ENCODE measurements at places on chromosomes 3 and 15.
A peak's percentile ranks its signal among the peaks of the same experiment; 100 is the strongest.

DNA sequence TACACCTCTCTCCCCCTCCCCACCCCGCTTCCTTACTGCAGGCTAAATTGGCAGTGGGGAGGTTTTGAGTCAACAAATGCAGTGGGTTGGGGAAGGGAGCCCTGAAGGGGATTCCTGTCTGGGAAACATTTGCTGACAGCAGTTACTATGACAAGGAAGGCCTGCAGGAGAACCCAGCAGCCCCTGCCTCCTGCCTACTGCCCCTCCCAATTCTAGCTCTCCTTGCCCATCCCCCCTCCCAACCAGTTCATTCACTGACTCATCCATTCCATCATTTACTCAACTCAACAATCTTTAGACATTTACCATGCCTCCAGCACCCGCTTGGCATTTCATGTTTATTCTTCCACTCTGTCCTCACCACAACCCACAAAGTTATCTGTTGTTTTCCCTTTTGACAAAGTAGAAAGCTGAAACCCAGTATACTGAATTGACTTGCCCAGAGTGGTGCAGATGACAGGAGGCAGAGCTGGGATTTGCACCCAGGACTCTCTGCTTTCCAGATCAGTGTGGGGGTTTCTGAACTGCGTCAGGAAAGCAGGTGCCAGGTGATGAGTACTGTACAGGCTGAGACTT lies 75.0 kb downstream of the MAGEF1 start:
- DNase-seq: peak; percentile 66

DNA sequence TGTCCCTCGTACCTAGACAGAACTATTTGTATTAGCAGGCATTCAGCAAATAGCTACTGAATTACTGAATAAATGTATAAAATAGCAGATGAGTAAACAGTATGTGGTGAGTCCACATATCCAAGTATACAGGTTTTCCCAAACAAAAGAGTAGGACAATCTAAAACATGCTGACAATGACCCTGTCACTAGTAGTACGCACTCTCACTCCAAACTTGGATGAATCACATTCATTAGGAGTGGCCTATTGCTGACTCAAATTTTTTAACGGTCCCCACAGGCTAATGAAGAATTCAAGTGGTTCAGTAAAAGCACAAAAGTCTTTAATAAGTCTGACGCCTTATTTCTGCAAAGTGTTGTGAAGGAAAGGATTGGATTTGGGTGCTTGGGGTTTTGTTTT lies 449.3 kb upstream of the THBS1 start:
- DNase-seq: no peak

DNA sequence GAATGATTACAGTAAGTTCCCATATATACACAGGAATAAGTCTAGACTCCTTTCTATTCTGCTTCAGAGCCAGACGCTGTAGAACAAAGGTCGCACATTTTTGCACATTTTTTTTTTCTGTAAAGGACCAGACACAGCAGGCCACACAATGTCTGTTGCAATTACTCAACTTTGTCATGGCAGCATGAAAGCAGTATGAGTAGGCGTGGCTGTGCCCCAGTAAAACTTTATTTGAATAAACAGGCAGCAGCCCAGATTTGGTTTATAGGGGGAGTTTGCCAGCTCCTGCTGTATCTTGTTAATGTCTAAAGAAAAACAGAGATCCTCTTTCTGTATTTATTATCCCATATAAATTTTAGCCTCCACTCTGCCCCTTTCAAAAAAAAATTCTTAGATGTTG lies 708.3 kb downstream of the FHIT start:
- DNase-seq: no peak

DNA sequence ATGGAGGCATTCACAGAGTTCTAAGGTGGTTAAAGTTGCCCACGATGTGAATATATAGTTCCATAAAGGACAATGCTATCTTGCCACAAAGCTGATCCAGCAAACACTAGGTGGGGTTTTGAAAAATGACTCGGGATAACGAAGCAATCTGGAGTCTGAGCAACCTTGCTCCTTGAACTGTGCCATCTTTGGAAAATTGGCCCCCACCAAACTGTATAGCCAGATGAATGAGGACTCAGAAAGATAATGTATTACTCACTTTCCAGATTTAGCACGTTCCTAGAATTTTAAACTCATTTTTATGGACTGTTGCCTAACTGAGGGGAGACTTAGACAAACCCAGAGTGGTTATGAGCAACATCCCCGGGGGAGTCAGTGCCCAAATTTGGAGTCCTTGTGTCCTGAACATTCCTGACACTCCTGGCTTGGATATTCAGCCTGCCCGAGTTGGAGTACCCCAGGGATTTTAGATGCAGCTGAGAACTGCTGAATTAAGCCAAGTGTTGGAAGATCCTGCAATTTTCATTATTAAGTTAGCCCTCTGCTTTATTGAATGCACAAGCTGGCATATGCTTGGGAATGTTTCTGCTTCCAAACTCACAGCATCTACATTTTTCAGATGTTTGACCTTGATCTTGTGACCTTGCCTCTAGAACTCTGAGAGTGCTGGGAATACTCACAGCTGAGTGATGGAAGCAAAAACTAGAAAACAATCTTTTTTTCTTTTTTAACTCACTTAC lies 8.8 kb upstream of the MAGI1 start:
- no peak for DNase-seq

DNA sequence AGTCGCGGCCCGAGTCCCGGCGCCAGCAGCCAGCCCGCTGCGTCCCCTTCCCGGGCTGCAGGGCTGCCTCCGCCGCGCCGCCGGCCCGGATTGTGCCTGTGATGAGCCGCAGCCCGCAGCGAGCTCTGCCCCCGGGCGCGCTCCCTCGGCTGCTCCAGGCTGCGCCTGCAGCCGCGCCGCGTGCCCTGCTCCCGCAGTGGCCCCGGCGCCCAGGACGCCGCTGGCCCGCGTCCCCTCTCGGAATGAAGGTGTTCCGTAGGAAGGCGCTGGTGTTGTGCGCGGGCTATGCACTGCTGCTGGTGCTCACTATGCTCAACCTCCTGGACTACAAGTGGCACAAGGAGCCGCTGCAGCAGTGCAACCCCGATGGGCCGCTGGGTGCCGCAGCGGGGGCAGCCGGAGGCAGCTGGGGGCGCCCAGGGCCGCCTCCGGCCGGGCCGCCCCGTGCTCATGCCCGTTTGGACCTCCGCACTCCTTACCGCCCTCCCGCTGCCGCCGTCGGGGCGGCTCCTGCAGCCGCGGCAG lies 1.2 kb downstream of the CHST2 start:
- peak; percentile 69 for DNase-seq

GRCh38 chr3:169662132-169662842 lies 1.2 kb downstream of the MECOM start:
- DNase-seq: peak; percentile 76

DNA sequence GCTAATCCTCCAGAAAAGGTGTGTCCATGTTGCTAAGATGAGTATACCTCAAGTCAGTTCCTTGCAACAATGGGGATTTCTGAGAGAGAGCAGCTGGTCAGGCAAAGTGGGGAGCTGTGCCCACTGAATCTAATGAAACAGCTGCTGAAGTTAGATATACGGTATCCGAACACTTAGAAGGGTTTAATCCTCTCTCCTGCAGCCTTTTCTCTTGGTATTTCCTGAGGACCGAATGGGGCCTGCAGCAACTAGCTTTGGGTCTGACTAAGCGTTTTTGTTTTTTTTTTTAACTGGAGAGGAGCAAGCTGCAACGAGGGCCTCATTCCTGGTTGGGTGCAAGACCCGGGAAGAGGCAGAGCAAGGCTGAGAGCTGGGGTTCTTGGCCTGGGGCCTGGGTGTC lies 37.6 kb upstream of the BNC1 start:
- DNase-seq: no peak

GRCh38 chr15:91632176-91632575 lies 221.3 kb upstream of the SLCO3A1 start:
- no peak for DNase-seq

GRCh38 chr15:29086891-29087290 lies 182.7 kb downstream of the NSMCE3 start:
- no peak for DNase-seq

DNA sequence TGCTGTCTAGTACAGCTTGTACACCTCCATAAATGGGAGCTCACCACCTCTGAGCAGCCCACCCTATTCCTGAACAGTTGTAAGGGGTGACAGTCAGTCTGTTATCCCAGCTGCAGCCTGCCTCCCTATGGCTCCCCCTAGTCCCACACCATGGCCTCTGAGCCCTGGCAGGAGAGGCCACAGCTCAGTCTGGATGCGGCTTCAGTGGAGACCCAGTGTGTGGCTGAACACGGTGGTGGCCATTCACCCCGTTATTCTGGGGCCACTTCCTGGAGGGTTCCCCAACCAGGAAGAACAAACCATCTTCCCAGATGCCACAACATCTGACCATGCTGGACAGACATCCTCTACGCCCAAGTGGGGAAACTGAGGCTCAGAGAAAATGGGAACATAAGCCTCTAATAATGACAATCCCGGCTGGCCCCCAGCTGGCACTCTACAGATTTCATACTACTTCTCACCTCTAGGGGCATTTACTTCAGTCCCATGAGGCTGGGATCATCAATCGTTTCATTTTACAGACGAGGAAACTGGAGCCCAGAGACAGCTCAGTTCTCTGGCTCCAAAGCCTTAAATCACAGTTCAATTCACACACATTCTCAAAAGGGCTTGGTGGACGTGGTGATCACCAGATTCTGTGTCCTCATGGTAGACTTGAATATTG lies 9.2 kb upstream of the GRIP2 start:
- DNase-seq: no peak

DNA sequence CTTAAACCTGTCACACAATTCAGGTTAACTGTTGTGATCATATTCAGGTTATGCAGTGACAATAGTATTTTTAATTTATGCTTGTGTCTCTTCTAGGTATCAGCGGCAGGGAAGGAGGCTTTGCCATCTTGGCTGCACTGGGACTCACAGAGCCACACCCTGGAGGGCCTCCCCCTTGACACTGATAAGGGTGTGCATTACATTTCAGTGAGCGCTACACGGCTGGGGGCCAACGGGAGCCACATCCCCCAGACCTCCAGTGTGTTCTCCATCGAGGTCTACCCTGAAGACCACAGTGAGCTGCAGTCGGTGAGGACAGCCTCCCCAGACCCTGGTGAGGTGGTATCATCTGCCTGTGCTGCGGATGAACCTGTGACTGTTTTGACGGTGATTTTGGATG lies 23.6 kb upstream of the BSN start:
- no peak for DNase-seq

GRCh38 chr3:6867269-6867668 lies 6.4 kb downstream of the GRM7 start:
- no peak for DNase-seq

- DNase-seq: no peak
These were observed 131.0 kb downstream of the MEX3B start for GRCh38 chr15:81914734-81915256.

All from activated CD8-positive, alpha-beta memory T cell treated with anti-CD3 and anti-CD28 coated beads, Interleukin-2, amount 50 U/mL, for 48 hours (primary cell).